ENCODE measurements at places on chromosomes 7 and 10.

- DNase-seq, result peak; percentile 19
Observed at GRCh38 chr10:129754211-129755050, 209.6 kb downstream of the EBF3 start.

DNA sequence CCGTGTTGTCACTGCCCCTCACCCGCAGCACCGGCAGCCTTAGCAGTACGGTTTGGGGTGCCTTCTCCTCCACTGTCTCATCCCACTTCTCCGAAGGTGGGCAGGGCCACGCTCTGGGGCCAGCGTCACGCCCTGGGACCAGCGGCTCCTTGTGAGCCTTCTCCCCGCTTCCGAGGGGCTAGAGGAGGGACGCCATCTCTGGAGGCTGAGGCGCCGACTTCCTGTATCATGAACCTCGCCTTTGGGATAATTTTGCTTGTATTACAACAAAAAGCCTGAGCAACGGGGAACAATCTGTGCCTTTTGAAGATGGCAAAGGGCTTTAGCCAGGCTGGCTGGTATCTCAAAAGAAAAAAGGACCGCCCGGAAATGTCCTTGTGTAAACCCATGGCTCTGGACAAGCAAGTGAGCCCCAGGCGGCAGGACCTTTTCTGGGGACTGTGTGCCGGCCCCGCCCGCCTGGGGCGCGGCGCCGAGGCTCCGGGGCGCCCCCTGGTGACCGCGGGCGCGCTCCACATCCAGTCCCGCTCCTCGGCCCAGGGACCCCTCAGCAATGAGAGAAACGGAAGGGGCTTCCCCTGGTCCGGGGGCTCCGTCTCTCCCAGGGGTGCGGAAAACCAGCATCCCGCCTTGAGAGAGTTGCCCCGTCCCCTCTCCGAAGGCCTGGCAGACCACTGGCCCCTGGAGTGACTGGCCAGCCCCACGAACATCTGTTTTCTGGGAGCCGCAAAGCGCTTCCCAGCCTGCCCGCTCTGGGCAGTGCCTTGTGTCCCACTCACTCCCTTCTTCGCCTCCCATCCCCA is 3.8 kb downstream of the DEPP1 start:
- DNase-seq, result peak; percentile 86

GRCh38 chr7:39017369-39017915 is 39.7 kb downstream of the POU6F2 start:
- DNase-seq, result no peak

GRCh38 chr7:135879233-135879632 is 97.9 kb downstream of the MTPN start:
- no peak for DNase-seq

- peak; percentile 46 for DNase-seq
Observed at GRCh38 chr7:150945171-150945852, 32.8 kb downstream of the KCNH2 start.

- no peak for DNase-seq
Observed at GRCh38 chr7:70318511-70318910, 720.2 kb downstream of the AUTS2 start.

GRCh38 chr10:28118985-28119628 is 120.2 kb upstream of the ODAD2 start:
- DNase-seq, result no peak

GRCh38 chr10:4353964-4354363 is 472.0 kb upstream of the AKR1E2 start:
- no peak for DNase-seq

DNA sequence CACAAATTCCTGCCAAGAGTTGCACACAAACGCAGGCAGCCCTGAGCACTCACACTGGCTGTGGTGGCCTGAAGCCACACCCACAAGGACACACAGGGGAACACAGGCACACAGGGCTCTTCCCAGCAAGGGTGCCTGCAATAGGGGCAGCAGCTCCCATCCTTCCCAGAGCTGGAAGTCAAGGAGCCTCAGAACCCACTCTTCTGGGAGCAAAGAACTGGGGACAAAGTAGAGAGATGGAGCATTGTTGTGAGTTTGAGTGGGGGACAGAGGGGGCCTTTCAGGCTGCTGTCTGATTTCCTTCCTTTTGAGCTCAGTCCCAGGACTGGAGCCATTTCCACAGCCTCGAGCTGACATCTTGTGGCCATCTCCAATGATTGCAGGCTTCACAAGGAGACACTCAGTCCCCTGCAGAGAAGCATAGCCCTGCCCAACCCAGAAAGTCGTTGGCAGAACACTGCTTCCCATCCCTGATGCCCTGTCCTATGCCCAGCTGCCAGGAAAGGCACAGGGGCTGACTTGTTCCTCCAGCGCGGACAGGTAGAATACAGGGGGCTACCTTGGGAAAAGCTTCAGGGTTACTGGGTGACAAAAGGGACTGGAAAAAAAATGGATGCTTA is 34.4 kb upstream of the SLF2 start:
- peak; percentile 77 for DNase-seq

- no peak for DNase-seq
Observed at GRCh38 chr10:31782701-31783100, 145.9 kb downstream of the ARHGAP12 start.

DNA sequence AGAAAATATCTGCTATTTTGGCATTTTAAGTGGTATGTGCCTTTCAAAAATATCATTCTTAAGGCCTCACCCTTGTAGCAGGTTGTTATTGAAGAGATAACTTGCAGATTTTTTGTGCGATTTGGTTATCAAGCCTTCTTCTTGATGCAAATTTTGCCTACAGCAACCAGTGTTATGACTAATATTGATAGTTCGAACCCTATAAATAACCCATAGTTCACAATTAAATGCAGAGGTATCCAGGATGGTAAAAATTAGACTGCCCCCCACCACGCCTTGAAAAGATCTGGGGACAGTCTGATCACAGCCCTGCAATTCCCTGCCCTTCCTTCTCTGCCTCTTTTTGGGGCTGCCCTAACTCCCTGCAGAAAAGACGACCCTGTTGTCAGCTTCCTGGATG is 28.4 kb upstream of the RAPGEF5 start:
- DNase-seq, result no peak

DNA sequence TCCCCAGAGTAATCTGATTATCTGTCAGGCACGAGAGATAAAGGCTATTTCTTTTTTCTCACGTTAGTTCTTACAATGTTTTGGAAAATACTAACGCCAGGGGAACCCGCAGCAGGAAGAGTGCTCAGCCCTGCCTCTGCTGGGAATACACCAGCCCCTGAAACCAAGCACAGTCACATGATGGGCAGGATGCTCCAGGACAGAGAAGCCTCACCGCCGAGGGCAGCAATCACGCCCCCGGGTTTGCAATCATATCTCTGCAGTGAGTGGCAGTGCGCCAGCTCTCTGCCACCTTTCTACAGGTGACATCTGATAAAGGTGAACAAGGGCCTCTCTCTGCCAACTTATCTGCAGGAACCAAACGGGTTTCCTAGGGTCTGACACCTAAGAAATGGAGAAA is 39.8 kb downstream of the BRI3 start:
- no peak for DNase-seq

DNA sequence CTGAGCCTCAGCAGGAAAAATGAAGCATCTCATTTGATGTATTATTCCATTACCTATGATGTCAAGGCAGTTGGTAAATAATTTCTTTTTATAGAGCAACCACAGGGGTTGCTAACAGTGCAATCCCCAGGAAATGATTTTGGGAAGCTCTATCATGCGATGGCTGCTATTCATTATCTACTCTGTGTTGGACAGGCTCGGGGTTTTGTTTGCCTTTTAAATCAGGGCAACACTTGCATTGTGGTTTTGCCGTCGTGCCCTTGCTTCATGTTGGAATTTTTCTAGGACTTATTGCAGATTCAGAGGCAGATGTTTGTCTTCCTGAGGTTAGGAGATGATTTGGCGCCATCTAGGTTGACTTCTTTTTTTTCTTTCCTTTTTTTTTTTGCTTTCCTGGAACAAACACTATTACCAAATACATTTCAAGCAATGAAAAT is 128.4 kb downstream of the BICC1 start:
- peak; percentile 64 for DNase-seq

GRCh38 chr7:130987092-130987491 is 253.1 kb upstream of the KLF14 start:
- no peak for DNase-seq

DNA sequence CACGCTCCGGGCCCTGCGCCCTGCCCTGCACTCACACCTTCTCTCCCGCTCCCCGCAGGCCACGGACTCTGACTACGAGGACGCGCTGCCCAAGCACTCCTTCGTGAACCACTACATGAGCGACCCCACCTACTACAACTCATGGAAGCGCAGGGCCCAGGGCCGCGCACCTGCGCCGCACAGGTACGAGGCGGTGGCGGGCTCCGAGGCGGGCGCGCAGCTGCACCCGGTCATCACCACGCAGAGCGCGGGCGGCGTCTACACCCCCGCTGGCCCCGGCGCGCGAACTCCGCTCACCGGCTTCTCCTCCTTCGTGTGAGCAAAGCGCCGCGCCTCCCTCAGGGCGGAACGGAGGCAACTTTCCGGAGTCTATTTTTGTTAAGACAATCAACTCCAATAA is 417.0 kb upstream of the FOXK1 start:
- no peak for DNase-seq

GRCh38 chr10:115417585-115418265 is 324.6 kb downstream of the ATRNL1 start:
- DNase-seq, result no peak

GRCh38 chr7:70553364-70553763 is 578.6 kb upstream of the GALNT17 start:
- DNase-seq, result no peak

GRCh38 chr10:114821915-114822443 is 399 bp downstream of the FHIP2A start:
- DNase-seq, result no peak

DNA sequence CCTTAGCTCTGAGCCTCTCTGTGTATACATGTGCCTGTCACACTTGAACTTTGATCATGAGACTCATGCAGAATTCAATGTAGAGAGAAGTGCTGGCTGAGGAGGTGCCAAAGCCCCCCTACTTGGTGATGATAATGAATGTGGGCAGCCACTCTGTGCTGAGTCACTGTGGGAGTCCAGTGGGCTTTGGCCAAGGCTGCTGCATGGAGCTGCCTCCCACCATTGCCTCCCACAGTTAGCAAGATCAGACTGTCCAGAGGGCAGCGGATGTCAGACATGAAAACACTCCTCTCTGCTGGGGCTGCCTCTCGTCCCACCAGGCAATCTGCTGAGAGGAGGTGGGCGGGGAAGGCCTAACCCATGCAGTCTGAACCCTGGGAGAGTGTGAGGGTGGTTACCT is 180.3 kb downstream of the SH2D4B start:
- DNase-seq, result no peak

DNA sequence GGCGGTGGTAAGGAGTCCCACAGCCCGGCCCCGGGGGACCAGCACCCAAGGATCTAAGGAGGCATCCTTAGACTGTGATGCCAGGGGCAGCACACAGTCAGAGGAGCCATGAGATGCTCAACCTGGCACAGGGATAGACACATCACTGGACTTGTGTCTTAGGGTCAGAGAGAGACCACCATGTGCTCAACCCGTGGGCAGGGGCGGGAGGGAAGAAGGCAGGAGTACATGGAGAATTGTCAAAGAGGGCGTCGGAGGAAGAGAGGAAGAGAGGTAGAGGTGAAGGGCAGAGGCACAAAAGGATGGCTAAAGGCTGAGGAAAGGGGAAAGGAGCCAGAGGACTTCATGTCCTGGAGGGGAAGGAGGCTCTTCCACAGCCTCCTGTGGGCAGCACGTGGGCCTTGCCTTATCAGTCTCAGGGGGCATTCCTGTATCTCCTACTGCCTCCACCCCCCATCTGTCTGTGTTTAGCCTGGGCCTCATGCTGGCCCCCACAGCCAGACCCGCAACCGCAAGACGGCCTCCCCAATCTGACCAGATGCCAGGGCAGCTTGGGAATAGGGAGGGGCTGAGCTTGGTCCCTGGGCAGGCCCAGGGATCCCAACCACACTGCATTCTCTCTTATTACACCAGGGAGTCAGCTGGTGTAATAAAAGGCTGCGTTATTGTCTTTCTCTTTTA is 2.2 kb downstream of the ADCY1 start:
- DNase-seq, result peak; percentile 39

DNA sequence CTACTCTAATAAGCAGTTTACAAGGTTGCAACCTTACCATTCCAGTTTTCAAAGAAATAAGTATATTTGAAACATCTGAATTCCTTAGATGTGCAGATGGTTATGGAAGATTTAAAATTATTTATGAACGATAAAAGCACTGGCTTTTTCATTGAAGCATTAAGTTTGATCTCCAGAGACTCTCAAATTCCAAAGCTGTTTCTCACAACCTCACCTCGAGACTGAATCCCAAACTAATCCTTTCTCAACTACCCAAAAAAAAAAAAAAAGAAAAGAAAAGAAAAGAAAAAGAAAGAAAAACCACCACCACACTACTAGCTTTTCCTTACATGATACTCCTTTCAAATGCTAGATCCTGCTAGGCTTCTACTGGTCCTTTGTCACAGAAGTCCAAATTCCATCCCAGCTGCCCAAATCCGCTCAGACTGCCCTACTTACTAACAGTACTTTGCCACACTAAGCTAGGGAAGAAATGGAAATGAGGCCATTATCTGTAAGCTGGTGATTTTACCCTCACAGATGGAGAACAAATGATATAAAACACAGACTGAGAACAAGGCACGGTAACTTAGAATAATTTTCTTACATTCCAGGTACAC is 100.6 kb upstream of the CDK1 start:
- no peak for DNase-seq

DNA sequence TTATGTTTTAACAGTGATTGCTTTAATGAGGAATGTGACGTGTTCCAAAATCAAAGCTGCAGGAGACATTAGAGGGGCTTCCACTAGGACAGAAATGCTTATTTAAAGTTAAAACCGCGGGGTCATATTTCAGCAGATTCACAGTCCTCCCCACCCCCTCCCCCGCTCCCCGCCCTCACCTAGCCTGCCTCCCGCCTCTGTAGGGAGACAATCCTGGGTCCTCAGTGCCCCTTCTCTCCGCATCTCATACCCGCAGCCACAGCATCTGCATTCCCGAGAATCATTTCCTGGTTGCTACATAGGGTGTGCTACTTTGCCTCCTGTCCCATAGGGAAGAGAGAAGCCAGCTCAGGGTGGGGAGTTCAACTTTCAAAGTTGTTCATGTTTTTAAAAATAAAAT is 3.1 kb upstream of the DRGX start:
- no peak for DNase-seq

DNA sequence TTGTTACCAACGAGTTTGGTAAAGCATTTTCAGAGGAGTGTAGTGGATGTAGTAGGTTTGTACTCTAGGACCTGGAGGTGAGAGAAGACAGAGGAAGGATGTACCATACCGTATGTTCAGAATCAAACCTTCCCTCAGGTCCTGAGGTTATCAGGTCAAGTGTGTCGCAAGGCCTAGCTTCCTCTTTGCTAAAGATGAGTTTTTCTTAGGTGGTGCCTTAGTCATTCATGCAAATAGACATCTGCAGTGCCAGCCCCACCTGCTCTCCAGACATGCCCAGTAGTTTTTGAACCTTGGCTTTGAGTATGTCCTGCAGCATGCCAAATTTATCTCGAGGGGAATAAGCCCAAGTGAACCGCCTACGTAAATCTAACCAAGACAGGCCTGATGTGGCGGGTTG is 71.3 kb downstream of the HDAC9 start:
- no peak for DNase-seq

- DNase-seq, result no peak
Observed at GRCh38 chr10:4459531-4459930, 366.5 kb upstream of the AKR1E2 start.

- DNase-seq, result no peak
Observed at GRCh38 chr10:62585211-62585775, 211.1 kb downstream of the ZNF365 start.

GRCh38 chr10:72297281-72297804 is 23.6 kb downstream of the DDIT4 start:
- DNase-seq, result peak; percentile 77

- no peak for DNase-seq
Observed at GRCh38 chr7:50667789-50668226, 102.6 kb upstream of the DDC start.
